Osteocyte (in vitro differentiated cells): ENCODE measurements at places on chromosomes 6 and 20. TPM values are rescaled to one million over a fixed set of nuclear protein-coding genes. Genes with fewer than 3 reads are reported as not detected.

DNA sequence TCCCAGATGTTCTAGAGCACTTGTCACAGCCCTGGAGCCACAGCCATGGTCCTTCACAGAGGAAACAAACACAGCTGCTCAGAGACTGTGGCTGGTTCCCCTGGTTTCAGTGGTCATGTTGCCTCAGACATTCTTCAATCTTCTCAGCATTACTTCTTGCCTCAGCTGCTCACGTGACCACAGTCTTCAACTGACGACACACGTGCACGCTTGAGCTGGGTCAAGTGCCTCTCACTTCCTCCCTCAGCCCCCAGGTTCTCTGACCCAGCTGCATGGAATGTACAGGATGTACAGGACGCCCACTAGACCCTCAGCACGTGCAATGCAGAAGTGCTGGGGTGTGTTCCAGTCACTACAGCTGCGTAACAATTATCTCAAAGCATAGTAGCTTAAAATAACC is 159.8 kb upstream of the GGTLC1 start:
- H3K27ac ChIP-seq, result no peak overlapping the region
- no peak overlapping the region for H3K4me3 ChIP-seq
- no peaks in the 10 kb centered on the region for H3K36me3 ChIP-seq
- H3K27me3 ChIP-seq, result peaks cover 2% of the 10 kb centered on the region
- no peak for DNase-seq

- DNase-seq, result no peak
- peaks cover 2% of the 10 kb centered on the region for H3K4me1 ChIP-seq
- H3K27ac ChIP-seq, result no peak overlapping the region
- H3K4me3 ChIP-seq, result no peak overlapping the region
- H3K36me3 ChIP-seq, result peaks cover 43% of the 10 kb centered on the region
- H3K27me3 ChIP-seq, result no peaks in the 10 kb centered on the region
These were observed 48.7 kb downstream of the RRBP1 start for GRCh38 chr20:17633221-17633849.

- peak overlapping the region; percentile 8 for H3K4me3 ChIP-seq
- peak overlapping the region; percentile 38 for H3K27ac ChIP-seq
- no peak for DNase-seq
- peaks cover 2% of the 10 kb centered on the region for H3K36me3 ChIP-seq
These were observed 150.8 kb downstream of the ASCC3 start for GRCh38 chr6:100730001-100730980.

Gene DUSP15
- total RNA-seq, result 2.1 and 3.2 TPM in 2 replicates

Gene TINAG
- total RNA-seq, result not detected in 2 replicates

- no peak for DNase-seq
- no peaks in the 10 kb centered on the region for H3K4me1 ChIP-seq
- no peak overlapping the region for H3K27ac ChIP-seq
- no peaks in the 10 kb centered on the region for H3K36me3 ChIP-seq
- H3K27me3 ChIP-seq, result peaks cover 10% of the 10 kb centered on the region
- no peak overlapping the region for H3K4me3 ChIP-seq
These were observed 69.1 kb upstream of the EYA4 start for GRCh38 chr6:133171989-133172604.

DNA sequence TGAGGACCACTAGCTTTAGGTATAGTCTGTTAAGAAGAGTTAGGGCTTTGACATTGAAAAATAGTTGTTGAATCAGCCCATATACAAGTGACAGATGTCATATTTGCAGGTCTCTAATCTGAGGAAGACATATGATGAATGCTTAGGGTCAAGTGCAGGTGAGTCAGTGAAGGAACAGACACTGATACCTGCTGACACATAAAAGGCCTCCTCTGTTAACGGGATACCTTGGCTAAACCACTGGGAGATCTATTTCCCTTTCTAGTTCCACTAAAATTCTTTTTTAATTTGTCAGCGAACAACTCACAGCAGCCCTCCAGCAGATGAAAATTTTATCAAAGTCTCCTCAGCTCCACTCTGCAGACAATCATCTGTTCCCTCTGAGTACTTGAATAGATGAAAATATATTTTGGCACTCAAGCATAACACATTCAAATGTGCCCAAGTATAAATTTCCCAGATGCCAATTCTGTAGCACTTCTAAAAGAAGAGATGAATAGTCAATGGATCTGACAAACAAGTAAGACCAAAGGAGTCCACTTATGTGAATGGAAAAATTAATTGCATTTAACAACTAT is 154.0 kb downstream of the KIF16B start:
- H3K27ac ChIP-seq, result no peak overlapping the region
- H3K27me3 ChIP-seq, result no peaks in the 10 kb centered on the region
- H3K36me3 ChIP-seq, result peaks cover 25% of the 10 kb centered on the region
- no peaks in the 10 kb centered on the region for H3K4me1 ChIP-seq

DNA sequence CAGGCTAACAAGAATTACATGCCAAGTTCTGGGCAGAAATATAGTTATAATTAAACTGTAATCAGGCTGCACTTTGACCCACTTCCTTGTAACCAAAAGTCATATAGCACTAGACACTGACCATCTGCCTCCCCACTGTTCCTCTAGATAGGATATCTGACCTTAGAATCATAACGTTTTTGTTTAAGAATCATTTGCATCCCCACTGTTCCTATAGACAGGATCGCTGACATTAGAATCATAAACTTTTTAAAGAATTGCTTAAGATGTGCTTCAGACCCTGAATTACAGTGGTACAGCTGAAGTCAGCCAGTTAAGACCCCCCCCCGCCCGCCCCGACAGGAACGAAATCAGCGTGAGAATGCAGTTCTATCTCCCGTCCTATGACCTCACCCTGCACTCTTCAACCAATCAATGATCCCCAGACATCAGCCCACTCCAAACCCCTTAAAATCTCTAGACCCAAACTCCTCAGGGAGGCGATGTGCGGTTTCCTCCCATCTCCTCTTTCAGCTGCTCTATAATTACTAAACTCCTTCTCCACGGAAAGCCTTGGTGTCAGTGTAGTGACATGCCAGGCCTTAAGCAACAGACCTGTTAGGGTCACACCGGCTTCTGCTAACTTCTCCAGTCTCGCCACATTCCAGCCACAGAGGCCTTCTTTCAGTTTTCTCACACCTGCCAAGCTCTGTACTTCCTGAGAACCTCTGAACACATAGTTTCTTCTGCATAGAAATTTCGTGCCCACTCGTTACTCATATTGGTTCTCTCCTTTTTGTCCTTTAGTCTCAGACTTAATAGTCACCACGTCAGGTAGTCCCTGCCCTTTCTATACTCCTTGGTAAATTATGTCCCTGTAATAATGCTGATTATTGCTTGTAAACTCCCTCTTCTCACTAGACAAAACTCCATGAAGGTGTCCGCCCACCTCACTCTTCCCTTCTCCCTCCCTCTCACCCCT is 93.5 kb downstream of the DTNBP1 start:
- H3K4me3 ChIP-seq, result no peak overlapping the region
- H3K4me1 ChIP-seq, result peaks cover 5% of the 10 kb centered on the region
- DNase-seq, result no peak
- H3K27ac ChIP-seq, result no peak overlapping the region
- H3K27me3 ChIP-seq, result no peaks in the 10 kb centered on the region
- no peaks in the 10 kb centered on the region for H3K36me3 ChIP-seq

- DNase-seq, result no peak
- H3K36me3 ChIP-seq, result no peaks in the 10 kb centered on the region
- H3K4me1 ChIP-seq, result no peaks in the 10 kb centered on the region
- no peak overlapping the region for H3K4me3 ChIP-seq
These were observed 114.1 kb upstream of the RREB1 start for GRCh38 chr6:6993503-6994237.
